Fibroblast of skin of left biceps (primary cell): ENCODE measurements at places on chromosomes 3 and 15.

DNA sequence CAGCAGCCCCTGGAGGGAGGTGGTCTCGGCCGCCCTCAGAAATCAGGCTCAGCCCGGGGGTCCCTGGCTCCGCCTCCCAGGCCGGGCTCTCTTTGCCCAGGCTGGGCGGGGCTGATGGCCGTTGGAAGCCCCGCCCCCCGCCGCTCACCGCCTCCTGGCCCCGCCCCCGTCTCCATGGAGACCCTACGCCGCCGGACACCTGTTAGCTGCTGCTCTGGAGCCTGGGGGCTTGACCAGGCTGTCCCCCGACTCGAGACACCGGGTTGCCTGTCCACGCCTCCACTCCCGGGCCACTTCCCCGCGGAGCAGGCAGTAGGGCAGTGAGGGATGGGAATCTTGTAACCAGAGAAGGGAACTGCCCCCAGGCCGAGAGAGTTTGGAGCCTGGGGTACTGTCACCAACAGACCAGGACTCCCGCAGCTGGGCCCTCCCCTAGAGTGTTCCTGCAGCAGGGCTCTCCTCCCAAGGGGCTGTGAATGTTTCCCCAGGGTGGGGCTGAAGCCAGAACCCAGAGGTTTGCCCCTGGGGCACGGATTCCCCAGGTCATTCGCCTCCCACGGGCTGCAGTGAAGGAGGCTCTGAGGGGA, 27.8 kb upstream of the RPL32 start:
- no peak for DNase-seq

GRCh38 chr15:56074481-56075265, 81.3 kb upstream of the NEDD4 start:
- no peak for DNase-seq

- DNase-seq = no peak
Measured at GRCh38 chr3:36786921-36787890, 22.9 kb upstream of the DCLK3 start.

GRCh38 chr15:62103431-62103830, 36.7 kb downstream of the C2CD4A start:
- no peak for DNase-seq

GRCh38 chr3:23964537-23965235, 19.6 kb downstream of the NR1D2 start:
- no peak for DNase-seq

- no peak for DNase-seq
Measured at GRCh38 chr3:116453666-116454346, 8.5 kb upstream of the LSAMP start.

DNA sequence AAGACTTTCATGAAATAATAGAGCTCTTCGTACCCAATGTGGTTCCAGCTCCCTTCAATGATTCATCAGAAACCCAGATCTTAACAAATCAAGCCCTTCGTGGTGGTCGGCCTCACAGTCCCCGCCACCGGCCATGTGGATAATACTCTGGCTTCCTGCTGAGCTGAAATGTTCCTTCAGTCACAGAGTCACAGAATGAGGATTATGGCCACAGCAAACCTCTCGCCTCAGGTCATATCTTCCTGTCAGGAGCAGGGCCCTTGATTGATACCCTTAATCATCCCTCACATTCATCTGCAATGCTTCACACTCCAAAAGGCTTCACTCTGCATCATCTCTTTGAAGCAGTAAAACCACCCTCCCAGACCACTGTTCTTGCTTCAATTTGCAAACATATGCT, 452.6 kb downstream of the OCA2 start:
- no peak for DNase-seq

DNA sequence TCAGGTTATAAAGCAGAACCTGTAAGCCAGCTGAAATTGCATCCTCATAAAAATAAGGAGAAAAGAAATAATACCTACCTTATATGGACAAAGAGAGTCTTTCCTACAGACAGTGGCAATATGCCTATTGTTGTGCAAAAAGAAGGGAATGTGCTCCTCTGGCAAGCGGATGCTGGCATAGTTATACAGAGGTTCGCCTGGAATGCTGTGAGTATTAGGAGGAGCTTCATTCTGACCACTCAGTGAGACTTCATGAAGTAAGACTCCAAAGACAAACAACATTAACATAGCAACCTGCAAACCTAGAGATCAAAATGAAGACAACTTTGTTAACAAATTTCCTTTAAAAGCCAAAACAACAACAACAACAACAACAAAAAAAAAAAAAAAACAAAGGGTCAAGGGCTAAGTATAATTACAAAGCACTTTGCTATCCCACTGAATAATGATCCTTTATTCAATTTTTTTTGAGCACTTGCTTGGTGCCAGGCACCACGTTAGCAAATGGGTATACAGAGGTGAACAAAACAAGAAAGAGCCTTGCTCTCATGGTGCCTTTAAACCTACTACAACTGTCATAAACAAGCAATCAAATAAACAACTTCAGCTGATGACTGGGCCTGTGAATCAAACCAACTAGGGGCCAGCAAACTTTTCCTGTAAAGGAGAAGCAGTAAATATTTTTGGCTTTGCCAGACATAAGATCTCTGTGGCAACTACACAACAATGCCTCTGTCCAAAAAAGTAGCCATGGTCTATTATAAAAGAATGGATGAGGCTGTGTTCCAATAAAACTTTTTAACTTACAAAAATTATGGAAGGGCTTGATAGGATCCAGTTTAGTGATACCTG, 3.7 kb downstream of the EOGT start:
- DNase-seq = peak; percentile 72

GRCh38 chr3:107643038-107643883, 120.5 kb downstream of the BBX start:
- DNase-seq = no peak

DNA sequence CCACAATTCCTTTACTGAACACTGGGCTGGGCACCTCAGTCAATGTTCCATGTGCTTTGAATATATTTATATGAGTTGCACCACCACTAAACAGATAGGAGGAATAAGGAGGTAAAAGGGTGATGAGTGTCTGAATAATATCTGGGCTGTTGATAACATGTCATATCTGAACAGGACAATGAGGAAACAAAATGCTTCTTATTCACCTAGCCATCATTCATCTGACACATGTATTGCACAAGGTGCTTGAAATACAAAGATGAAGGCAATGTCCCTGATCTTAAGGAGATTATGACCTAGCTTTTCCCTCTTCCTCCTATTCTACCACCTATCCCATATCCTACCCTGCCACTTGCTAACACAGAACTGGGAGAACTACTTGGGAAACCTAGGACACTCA, 8.0 kb upstream of the CERS3 start:
- no peak for DNase-seq

- DNase-seq = no peak
Measured at GRCh38 chr3:129827765-129828164, 65.7 kb downstream of the TMCC1 start.

DNA sequence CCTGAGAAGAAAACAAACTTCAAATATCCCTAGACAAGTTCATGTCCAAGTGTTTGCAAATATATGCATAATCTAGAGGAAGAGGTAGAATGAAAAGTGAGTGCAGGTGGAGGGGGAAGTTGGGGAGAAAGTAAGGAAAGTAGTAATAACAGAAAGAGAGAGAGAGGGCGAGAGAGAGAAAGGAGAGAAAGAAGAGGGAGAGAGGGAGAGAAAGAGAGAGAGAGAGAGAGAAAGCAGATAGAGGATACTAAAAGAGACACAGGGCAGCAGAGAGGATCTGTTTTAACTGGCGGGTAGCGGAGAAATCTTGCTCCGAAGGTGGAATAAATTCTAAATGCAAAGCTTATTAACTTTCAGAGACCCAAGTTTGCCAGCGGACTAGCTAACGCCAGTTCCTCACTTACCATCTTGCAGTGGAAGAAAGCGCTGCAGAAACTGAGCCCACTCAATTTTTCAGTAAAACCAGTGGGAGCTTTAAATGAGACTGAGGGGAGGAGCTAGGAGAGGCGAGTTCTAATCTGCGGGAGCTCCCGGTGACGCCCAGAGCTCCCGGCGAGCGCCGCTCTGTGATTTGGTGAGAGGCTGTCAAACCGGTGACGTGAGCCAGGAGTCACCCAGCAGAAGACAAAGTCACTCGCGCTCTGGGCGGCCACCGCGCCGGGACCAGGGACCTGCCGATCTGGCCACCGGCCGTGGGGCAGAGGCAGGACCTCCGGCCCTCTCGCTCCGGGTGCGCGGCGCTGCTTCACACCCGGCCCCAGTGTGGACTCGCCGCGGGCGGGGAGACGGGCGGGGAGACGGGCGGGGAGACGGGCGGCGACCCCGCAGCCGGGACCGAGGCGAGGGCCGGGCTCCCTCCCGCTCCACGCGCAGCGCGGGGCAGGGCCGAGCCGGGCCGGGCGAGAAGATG, at the start of gene GMNC:
TSS of gene GMNC (minus strand) at position 486 of the 910 bp plus-strand sequence. CDS start at position 407, 79 bp downstream.
- peak; percentile 6 for DNase-seq

GRCh38 chr15:70892002-70892911, at the start of the genes LRRC49 and THAP10:
Gene LRRC49, plus strand, starts transcription at chr15:70892826. Its CDS starts 69 bp downstream, at chr15:70892895.
Gene THAP10, minus strand, starts transcription at chr15:70892433. Its CDS starts 161 bp downstream, at chr15:70892272.
- peak; percentile 88 for DNase-seq

- peak; percentile 24 for DNase-seq
Measured at GRCh38 chr3:130850044-130850797, 43.7 kb upstream of the ATP2C1 start.

DNA sequence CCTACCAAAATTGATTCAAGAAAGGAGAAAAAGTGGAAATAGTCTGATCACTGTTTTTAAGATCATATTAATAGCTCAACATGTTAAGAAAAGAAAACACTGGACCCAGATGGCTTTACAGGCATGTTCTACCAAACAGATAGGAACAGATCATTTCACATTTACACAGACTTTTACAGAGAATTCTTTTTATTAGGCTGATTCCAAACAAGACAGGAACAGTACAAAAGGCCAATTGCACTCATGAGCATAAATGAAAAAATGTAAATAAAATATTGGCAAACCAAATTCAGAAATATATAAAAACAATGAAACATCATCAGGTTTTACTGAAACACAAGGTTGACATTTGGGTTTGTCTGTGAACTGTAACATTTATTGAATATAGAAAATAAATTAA, 106.5 kb downstream of the WNT5A start:
- DNase-seq = no peak

DNA sequence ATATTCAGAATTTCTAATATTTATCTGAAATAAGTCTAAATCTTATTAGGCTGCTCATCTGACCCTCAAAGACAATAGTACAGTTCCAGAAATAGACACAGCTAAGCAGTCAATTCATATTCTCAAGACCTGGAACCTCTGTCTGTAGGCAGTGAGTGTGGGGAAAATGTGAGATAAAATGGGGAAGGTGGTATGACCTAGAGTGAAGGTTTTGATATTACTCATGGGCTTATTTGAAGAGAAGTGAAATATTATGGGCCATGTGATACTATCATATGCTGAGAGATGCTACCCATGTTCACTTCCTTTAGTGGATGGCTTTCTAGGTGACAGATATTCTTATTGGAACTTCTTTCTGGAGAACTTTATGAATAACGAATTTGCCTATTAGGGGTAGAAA, 33.5 kb downstream of the TGFBR2 start:
- DNase-seq = no peak

DNA sequence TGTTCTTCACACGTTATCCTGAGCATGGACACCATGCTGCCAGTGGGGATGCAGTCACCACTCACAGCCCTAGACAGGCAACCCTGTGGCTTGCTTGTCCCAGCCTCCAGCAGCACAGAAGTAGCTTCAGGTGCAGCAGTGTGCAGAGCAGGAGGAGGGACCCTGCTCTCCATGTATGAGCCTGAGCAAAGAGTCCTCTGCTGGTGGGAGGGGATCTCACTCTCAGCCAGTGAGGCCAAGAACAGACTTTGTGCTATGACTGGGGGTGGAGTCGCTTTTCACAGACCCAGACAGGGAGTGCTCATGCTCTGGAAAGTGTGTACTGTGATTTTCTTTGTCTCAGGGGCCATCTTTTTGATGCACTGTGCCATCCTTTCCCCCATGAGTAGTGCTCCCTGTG, 66.1 kb upstream of the NDN start:
- DNase-seq = no peak

DNA sequence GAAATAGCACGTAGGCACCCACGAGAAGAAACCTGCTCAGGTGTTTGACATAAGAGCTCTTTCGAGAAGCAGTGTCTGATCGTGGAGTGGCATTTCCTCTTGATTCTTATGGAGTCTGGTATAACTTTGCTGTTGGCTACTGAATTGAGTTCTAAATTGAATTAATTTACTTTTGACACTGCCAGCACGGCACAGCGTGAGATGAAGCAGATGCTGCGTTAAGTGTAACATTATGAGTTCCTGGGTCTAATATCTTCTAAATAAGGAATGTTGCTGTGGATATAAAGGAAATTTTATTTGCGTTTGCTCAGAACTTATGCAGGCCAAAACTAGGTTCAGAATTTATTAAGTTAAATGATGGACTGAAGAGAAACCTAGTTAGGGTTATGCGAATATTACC, 919.9 kb downstream of the TUSC7 start:
- DNase-seq = no peak

GRCh38 chr3:112740835-112741234, 99.9 kb upstream of the CCDC80 start:
- no peak for DNase-seq

DNA sequence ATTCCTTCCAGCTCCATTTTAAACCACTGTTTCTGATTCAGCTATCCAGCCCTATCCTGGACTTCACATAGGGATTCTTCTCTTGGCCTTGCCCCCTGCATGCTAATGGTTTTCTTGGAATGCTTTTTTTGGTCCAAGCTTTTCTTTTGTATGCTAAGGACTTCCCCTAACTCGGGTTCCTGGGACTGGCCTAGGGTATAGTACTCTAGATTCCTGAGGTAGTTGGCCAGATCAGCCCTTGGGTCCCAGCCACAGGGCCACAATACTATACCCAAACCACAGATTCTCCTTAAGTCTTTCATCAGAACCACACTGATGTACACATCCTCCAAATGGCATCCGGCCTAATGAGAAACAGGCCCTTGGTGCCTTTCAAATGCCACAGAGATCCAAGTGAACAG, 2.8 kb downstream of the FYCO1 start:
- peak; percentile 88 for DNase-seq

DNA sequence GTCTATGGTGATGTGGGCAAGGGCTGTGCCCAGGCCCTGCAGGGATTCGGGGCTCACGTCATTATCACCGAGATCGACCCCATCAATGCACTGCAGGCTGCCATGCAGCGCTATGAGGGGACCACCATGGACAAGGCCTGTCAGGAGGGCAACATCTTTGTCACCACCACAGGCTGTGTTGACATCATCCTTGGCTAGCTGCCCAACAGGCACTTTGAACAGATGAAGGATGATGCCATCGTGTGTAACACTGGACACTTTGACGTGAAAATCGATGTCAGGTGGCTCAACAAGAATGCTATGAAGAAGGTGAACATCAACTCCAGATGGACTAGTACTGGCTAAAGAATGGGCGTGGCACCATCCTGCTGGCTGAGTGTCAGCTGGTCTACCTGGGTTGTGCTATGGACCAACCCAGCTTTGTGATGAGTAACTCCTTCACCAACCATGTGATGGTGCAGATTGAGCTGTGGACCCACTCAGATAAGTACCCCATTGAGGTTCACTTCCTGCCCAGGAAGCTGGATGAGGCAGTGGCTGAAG, 6.1 kb upstream of the USP8 start:
- DNase-seq = no peak

- no peak for DNase-seq
Measured at GRCh38 chr3:131421301-131421700, 39.7 kb downstream of the NUDT16 start.
